ENCODE measurements at places on chromosomes 1 and 21. TPM values are rescaled to one million over a fixed set of nuclear protein-coding genes. Genes with fewer than 3 reads are reported as not detected.

MIS18A gene
- polyA plus RNA-seq, result 14.3 TPM

TP73 gene
- polyA plus RNA-seq, result 2.5 TPM

LIN28A gene
- polyA plus RNA-seq, result 0.02 TPM

SPATA46 gene
- polyA plus RNA-seq, result not detected

SYF2 gene
- 11.9 TPM for polyA plus RNA-seq

SH3D21 gene
- polyA plus RNA-seq, result 6.3 TPM

NPL gene
- 2.0 TPM for polyA plus RNA-seq

MUL1 gene
- 41.2 TPM for polyA plus RNA-seq

INAVA gene
- polyA plus RNA-seq, result 11.4 TPM

SLC16A4 gene
- 12.4 TPM for polyA plus RNA-seq

FNDC10 gene
- 6.0 TPM for polyA plus RNA-seq

SHC1 gene
- polyA plus RNA-seq, result 464 TPM

FNDC5 gene
- polyA plus RNA-seq, result not detected

F13B gene
- polyA plus RNA-seq, result not detected

TMPRSS15 gene
- polyA plus RNA-seq, result not detected

GPR37L1 gene
- polyA plus RNA-seq, result 0.02 TPM

RGS1 gene
- polyA plus RNA-seq, result not detected

AVPR1B gene
- polyA plus RNA-seq, result not detected

CNR2 gene
- polyA plus RNA-seq, result not detected

HTR1D gene
- 0.45 TPM for polyA plus RNA-seq

LCE2A gene
- polyA plus RNA-seq, result not detected

DNAH14 gene
- polyA plus RNA-seq, result 3.9 TPM

PRCC gene
- 102 TPM for polyA plus RNA-seq

LCE1D gene
- not detected for polyA plus RNA-seq

SLAMF8 gene
- not detected for polyA plus RNA-seq

HSD3B1 gene
- polyA plus RNA-seq, result 0.07 TPM

PADI4 gene
- 0.08 TPM for polyA plus RNA-seq

COL16A1 gene
- polyA plus RNA-seq, result 32.8 TPM

Data from mammary epithelial cell (primary cell).